ENCODE measurements at places on chromosomes 7 and 10.

GRCh38 chr10:102831322-102832071 lies 5.7 kb downstream of the CYP17A1 start:
- no peak for DNase-seq

DNA sequence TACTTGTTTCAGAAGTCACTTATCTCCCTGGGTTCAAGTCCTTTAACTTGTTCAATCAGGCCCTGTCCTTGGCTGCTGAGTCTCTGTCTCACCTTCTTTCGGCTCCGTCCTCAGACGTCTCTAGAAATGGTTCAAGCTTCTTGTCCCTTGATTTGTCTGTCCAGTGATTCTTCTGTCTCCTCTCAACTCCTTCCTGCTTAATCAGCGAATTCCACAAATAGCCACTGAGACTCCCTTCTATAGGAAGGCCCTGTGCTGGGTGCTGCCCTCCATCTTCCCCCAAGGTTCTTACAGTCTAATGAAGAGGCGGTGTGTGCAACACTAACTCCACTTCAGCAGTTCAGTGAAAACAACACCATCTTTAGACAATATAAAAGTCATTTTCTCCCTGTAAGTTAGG lies 12.7 kb downstream of the FAM241B start:
- no peak for DNase-seq

- DNase-seq: peak; percentile 46
Measured at GRCh38 chr7:31019509-31019908, 32.6 kb upstream of the ADCYAP1R1 start.

GRCh38 chr7:26451997-26452396 lies 160.3 kb downstream of the SNX10 start:
- DNase-seq: no peak

DNA sequence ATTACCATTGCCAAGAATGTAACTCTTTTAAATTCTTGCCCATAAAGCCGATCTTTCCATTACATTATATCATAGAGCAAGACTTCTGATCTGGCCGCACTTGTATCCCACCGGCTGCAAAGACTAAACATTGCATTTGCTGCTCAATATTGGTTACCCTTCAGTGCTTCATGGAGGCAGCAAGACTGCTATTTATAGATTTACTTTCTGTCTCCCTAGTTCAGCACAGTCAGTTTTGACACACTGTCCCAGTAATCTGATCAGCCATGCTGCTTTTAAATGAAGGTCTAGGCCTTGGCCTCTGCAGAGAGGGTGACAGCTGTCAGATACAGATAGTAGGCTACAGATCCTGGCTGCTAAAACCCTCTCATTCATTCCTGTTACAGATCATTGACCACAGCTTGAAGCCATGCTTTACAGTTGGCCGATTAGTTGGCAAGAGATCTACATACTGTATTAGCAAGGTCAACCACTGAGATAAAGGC lies 562.6 kb upstream of the GALNT17 start:
- no peak for DNase-seq

DNA sequence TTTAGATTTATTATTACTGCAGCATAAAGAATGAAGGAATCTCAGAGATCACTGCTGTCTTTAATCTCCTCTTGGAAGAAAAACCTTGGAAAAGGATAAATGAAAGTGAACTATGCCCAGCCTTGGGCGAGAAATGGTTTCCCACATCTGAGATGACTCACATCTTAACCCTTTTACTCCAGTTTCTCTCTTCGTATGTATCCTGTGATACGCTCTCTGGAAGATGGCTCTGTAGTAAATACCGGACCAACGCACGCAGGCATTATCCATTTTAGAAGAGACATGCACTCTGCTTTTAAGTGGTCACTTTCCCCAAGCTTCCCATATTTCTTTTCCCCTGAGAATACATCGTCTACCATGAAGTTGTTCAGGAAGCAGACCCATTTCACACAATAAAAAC lies 207.3 kb upstream of the BMPER start:
- DNase-seq: no peak

Data from NK-92 treated with Interleukin-12 subunit alpha and Interleukin-12 subunit beta, amount 100 ng/mL, for 24 hours (cell line).